Ureter (tissue), 1 donor: ENCODE measurements at places on chromosomes 6 and 20. TPM values are rescaled to one million over a fixed set of nuclear protein-coding genes. Genes with fewer than 3 reads are reported as not detected.

- DNase-seq: no peak
These were observed 73.8 kb upstream of the MPC1 start for GRCh38 chr6:166456395-166457156.

GRCh38 chr6:123967905-123968304, 164.2 kb downstream of the NKAIN2 start:
- DNase-seq: no peak

- DNase-seq: no peak
These were observed 111.2 kb upstream of the PRDM1 start for GRCh38 chr6:105974986-105975385.

- no peak for DNase-seq
These were observed 838 bp downstream of the TNFAIP3 start for GRCh38 chr6:137867685-137868509.

Gene CFB
- total RNA-seq: 41.4 TPM

DNA sequence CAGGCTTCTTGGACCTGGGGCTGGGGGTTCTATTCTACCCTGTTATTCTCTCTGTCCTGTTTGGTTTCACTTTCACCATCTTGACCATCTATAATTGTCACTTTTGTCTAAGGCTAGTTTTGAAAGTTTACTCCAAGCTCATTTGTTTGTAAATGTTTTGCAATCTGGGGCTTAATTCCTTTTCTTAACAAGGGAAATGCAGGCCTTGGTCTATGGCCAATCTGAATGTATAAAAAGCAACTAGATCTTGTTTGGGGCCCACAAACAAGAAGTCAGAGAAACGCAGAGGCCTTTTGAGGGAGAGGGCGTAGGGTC, 86.3 kb upstream of the PREP start:
- no peak for DNase-seq

DNA sequence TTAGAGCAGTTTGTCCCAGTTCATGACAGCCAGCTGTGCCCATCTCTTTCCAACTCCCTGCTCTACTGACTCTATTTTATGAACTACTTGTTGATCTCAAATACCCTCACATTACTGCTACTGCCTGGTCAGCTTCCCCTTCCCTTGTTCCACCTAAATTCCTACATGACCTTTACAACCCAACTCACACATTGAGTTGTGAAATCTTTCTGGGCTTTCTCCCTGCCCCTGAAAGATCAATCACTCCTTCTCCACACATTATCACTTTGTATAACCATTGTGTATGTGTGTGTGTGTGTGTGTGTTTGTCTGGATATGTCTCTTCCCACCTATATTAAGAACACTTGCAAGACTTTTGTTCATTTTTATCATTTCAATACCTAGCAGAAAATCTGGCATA, 42.1 kb upstream of the CLIC5 start:
- no peak for DNase-seq

DNA sequence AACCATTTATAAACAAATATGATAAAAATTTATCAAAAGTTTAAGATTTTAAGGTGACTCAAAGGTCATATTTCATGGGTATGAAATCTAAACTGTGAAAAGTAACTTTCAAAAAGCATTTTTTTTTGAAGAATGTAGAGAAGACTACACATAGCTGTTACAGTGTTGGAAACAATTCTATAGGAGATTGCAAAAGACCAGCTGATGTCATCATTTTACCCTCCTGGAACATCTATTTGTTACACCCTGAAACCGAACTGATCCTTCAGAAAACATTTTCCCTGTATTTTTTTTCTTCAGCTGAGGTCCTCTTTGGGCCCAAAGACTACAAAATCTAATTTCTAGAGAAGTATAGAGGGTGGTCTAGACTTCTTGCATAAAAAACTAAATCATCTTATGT, 297.5 kb upstream of the FERMT1 start:
- no peak for DNase-seq

Gene CLDN20
- total RNA-seq: not detected

DNA sequence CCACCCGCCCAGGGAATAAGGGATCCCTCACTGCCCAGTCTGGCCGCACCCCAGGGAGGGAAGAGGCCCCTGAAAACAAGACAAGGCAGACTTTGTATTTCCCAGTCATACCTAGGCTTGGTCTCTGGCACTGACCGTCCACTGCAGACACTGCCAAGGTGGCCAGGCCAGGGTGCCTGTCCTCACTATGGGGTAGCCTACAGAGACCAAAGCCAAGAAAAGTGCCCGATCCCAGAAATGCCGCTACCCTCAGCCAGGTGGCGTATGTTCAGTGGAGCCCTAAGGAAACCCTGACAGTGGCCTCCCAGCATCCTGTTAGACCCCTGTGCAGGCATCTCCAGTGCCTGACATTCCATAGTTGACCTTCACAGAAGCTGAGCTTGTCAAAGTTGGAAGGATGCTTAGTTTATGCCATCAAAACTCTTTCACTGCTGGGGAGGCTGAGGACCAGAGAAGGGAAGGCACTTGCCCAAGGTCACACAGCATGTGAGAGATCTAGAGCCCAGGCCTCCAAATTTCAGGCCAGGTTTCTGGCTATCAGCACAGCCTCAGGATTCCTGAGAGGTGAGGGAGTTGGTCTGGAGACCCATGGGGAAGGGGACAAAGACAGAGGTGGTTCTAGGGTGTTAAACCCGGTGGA, 2.5 kb downstream of the SCRT2 start:
- DNase-seq: no peak

DNA sequence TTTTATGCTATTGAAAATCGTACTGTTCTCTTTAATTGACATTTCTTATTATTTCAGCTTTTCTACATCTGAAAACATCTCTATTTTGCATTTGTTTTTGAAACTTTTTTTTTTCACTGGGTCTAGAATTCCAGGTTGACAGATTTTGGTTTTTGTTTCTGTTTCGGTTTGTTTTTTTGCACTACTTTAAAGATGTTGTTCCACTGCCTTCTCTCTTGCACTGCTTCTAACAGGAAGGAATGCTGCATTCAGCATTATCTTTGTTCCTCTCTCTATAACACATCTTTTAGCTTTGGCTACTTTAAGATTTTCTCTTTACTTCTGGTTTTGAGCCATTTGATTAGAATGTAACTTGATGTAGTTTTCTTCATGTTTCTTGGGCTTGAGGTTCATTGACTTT, 20.1 kb upstream of the SLC17A1 start:
- no peak for DNase-seq

Gene LY6G6D
- not detected for total RNA-seq

Gene WFDC10B
- total RNA-seq: 1.9 TPM

DNA sequence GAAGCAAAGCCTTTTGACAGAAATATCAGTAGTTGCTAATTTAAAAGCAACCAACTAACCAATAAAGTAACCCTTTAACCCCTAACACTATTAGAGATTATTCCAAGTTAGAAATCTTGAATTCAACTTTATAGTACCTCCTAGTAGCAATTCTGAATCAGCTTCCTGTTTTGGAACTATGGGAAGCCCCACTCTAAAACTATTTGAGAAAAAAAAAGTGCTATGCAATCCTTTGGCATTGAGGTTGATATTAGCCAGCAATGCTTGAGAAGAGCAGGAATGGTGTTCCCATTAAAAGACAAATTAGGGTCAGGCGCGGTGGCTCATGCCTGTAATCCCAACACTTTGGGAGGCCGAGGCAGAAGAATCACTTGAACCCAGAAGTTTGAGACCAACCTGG, 306.2 kb upstream of the ZFP64 start:
- DNase-seq: no peak

DNA sequence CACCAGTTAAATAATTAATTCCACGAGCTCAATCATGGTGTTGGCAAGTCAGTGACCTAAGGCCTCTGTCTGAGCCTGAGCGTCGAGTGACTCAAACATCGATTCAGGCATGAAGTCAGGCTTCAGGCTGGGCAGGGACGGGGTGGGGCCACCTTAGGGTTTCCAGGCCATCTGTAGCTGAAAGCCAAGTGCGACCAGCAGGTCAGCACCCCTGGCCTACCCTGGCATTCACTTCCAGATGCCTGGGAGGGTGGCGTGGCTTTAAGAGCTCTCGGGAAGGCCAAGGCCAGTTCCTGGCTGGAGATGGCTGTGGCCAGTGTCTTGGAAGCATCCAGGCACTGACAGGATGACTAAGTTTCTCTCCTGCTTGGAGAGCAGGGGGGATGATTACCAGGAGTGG, 113.4 kb downstream of the DACT2 start:
- no peak for DNase-seq

DNA sequence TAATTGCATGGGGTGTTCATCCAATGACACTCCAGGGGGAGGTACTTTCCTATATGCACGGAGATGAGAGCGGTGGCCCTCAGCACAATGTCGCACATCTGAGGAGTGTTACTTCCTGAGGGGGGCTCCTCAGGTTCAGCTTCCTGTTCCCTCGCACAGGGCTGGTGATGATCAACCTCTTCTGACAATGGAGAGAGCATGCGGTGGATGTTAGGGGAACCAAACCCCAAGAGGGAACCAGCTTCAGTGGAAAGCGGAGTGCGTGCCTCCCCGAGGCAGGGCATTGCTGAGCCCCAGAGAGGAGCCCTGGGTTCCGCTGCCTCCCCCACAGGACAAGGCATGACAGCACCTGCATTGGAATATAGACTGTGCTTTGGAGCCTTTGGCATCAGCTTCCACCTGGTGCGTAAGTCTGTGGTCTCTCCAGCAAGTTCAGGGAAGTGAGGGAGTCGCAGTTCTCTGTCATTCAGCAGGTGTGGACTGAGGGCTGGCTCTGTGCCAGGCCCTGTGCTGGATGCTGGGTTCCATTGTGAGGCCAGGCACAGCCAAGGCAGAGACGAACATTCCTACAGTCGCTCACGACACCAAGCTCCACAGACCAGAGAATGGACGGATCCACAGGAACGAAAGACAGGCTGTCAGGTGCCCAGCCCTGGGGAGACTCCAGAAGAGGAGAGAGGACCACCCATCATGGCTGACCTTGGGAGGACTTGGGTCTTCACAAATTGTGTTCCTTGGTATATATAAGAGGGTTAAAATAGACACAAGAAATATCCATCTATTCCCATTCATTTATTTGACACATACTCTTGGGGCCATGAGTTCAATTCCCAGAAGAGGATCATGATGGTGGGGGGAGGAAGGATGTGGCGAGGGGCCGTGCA, 3.9 kb upstream of the ZNF831 start:
- DNase-seq: no peak

Gene TUBB2A
- total RNA-seq: 21.5 TPM
